ENCODE measurements at places on chromosomes 4 and X.

DNA sequence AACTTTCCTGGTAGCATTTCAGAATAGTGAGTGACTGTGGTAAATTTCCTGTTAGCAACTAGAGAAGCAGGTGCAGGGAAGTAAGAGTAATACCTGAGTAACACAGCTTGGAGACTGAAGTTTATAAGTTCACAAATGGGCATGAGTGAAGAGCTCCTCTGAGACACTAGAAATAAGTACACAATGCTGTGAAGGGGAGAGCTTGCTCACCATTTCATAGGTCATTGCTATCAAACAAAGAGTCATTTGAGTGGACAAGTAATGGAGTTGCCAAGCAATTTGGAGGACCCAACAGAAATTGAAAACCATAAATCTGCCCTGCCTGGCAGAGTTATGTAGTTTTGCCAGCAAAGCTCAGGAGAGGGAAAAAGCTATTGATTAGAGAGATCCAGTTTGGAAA lies 523.6 kb downstream of the TRAM1L1 start:
- DNase-seq, result no peak

DNA sequence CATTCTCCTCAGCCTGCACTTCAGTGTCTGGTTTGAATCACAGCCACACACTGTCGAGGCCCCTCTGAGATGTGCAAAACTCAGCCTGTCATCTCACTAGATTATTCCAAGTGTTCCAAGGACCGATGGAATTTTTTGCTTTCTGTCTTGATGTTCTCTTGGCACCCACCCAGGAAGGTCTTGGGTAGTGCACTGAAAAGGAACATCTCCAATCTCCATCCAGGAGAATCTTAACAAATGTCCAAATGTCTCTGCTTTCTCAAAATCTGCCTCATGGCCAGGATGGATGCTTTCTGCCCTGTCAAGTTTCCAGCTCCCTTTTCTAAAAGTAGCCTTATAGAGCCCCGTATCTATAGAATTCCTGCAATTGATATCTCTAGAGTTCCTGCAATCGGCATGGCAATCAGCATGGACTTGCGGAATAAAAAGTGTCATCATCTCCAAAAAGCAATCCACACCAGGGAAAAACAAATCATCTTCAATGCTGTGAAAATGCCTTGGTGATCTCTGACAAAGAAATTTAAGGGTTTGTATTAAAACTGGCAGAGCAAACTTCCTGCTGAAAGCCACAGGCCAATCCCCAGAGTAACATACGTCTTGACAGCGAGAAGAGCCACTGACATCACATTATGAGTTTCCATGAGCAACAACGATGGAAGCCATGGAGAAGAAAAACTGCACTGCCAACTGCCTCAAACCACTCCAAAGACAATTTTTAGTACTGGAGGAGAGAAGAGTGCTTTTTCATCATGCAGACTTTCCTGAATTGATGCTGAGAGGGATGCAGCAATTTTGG lies 215.3 kb upstream of the FAM9B start:
- DNase-seq, result no peak

DNA sequence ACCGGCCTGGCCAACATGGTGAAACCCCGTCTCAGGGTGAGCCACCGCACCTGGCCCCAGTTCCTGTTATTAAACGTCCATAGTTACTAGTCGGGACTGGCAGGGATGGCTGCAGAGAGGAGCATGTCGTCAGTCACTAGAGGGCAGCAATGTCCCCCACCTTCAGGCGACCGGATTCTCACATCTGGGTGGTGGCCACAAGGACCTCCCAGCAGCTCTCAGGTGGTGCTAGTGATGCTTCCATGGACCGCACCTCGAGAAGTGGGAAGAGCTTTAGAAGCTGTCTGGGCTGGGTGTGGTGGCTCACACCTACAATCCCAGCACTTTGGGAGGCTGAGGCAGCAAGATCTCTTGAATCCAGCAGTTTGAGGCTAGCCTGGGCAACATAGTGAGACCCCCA lies 13.3 kb upstream of the IL3RA start:
- peak; percentile 71 for DNase-seq

- no peak for DNase-seq
These were observed 378.3 kb upstream of the NDST4 start for GRCh38 chr4:115491686-115492085.

GRCh38 chrX:920234-920799 lies 289.7 kb downstream of the SHOX start:
- no peak for DNase-seq

DNA sequence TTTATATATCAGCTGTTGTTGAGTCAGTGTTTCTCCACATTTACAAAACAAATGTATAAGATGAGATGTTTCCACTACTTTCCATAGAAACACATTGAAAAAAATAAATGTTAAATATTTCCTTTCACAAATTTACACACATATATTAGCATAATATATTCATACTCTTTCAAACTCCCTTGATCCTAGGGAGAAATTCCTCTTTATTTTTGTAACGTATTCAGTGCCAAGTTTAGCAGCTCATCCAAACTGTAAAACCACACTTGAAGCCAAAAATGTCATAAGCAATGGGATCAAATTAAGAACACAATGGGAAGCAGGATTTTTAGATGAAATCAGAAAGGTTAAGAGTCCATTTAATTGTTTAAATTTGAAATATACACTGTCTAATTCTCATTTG lies 381.1 kb upstream of the MAD2L1 start:
- DNase-seq, result no peak
